ENCODE measurements at places on chromosomes 7 and 10.

DNA sequence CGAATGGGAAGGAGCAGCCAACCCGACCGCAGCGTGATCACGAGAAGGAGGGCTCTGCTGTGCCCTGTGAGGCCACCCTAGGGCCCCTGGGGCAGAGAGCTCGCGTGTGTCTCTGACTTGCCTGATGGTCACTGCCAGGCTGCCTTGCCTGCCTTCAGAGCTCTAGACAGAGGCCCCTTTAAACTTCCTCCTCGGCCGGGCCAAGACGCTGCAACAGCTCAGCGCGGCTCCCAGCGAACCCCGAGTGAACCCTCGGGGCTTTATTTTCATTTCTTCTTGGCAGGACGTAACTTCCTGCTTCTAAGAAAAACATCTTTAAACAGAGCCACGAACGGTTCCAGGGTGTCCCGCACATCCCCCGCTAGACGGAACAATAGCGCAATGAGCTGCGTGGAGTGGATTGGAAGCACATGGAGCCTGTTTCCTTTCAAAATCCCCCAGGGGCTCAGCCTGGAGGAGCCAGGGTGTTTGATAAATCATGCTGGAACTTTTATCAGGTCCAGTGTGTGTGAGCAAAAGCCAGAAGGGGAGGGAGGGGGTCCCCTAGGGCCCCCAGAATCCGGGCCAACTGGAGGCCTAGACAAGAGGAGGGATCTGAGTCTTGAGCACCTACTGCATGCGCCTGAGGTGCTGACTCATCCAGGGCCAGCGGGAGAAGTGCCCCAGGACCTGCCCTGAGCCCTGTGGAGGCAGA is 134.1 kb upstream of the GDF10 start:
- DNase-seq, result peak; percentile 88

GRCh38 chr10:14382531-14382930 is 51.8 kb upstream of the FRMD4A start:
- no peak for DNase-seq

GRCh38 chr10:119500123-119500795 is 42.3 kb downstream of the RGS10 start:
- no peak for DNase-seq

- no peak for DNase-seq
Measured at GRCh38 chr10:103673606-103674005, 180.1 kb downstream of the NEURL1 start.

GRCh38 chr10:35262436-35262835 is 73.9 kb upstream of the CCNY start:
- no peak for DNase-seq

DNA sequence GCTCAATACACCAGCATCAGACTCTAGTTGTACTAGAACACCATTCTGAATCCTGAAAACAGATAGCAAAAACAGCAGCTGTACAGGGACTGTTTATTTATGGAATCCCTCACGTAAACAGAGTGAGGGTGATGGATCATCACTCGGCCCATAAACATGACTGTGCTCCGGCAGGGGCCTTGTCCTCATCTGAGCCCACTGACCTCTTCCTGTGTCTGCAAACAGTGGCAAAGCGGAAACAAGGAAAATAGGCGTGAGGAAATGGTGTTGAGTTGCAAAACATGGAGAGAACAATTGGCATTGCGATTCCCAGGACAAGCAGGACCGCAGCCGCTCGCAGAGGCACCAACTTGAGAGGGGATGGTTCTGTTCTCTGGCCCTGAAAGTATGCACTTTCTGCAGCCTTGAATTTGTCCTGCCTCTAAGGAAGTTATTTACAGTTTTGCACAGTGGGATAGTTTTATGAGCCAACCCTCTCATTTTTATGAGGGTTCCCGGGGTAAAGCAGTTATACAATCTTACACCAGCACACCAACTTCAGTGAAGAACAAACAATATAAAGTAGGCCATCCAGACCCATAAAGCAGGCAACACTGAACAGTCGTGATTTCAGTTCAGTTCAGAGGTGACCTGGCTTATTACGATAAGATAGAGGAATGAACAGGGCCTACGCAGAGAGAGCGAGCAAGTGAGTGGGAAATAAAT is 248.0 kb upstream of the FZD8 start:
- no peak for DNase-seq

Measured in adipocyte (in vitro differentiated cells).